ENCODE measurements at places on chromosomes 1 and 21. TPM values are rescaled to one million over a fixed set of nuclear protein-coding genes. Genes with fewer than 3 reads are reported as not detected.

The MYBPH gene
- not detected for total RNA-seq

DNA sequence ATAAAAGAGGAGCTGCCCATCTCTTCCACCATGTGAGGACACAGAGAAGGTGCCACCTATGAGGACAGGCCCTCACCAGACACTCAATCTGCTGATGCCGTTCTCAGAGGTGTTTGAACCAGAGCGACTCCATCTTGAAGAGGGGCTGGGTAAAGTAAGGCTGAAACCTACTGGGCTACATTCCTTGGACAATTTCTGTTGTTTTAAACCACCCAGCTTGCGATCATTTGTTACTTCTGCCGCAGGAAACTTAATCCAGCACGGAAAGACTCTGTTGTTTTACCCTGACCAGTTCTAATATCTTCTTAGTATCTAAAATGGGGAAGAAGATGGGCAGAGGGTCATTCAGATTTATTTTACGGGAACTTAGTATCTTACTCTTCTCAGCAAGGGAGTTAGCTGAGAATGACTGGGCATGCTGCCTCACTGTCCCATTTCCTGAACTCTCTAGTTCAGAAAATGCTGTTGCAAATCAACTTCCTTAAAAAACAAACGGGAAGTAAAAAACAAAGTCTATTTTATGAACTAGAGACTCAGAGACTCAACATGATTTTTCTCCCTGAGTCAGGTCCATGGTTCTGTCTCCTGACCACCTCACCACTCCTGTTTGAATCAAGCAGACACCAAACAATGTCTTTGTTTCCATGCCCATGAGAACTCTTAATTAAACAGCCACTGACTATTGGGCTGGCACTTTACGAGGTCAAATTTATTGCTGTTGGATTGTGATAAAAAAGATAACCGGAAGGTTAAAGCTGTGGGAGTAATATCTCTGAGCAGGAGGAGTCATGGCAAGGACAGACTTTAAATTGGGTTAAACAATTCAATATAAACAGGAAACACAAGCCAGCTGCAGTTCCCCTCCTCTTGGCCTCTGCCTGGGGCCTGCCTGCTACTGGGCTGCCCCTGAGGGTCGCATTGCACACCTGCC is 23.8 kb upstream of the IFNAR1 start:
- DNase-seq = no peak

DNA sequence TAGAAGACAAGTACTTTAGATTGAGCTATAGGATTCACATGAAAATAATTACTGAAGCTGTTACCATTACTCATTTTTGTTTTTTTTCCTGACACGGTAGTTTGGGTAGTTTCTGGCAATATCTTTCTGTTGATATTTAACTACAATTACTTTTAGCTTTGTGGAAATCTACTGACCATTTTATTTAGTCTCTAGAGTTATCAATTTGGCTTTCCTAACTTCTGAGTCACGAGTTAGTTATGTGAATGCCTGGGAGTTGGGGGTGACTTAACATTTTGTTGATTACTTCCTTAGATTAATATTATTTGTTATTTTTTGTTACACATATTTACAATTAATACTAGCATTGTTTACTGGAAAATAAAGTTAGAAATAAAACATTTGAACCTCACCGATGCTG is 160.6 kb downstream of the HMCN1 start:
- no peak for DNase-seq

GRCh38 chr21:45513003-45513717 is 29.1 kb downstream of the SLC19A1 start:
- no peak for DNase-seq

GRCh38 chr1:204417074-204417997 is 5.7 kb upstream of the PPP1R15B start:
- no peak for DNase-seq

DNA sequence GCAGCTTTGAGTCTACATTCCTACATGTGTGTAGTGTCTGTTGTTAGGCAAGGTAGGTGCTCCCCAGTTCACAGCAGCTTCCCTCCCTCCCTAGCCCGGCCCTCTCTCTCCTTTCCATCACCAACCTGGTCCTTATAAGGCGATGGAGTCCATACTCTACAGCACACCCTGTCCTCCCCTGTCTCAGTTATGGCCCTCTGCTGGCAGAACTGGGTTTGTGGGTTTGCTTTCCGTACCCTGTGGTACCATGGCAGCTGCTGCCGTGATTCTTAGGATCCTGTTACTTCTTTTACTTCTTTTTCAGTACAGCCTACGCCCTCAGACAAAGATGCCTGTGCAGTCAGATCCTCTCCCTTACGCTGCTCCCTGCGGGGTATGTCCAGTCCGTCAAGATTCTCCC is 31.7 kb downstream of the AK5 start:
- DNase-seq = no peak

GRCh38 chr1:174218983-174219382 is 59.7 kb downstream of the RABGAP1L start:
- DNase-seq = no peak
